ENCODE measurements at places on chromosomes 4 and X. TPM values are rescaled to one million over a fixed set of nuclear protein-coding genes. Genes with fewer than 3 reads are reported as not detected.

Gene APLN
- 0.39 TPM for total RNA-seq

Gene UGT2A3
- total RNA-seq = not detected

Gene TACR3
- total RNA-seq = not detected

Gene MAGEA6
- total RNA-seq = not detected

- H3K4me1 ChIP-seq = no peaks in the 10 kb centered on the region
- no peak for DNase-seq
Measured at GRCh38 chr4:168674077-168674747, 177.4 kb downstream of the PALLD start.

- H3K27me3 ChIP-seq = peaks cover 25% of the 10 kb centered on the region
- H3K4me3 ChIP-seq = no peak overlapping the region
- peaks cover 3% of the 10 kb centered on the region for H3K4me1 ChIP-seq
Measured at GRCh38 chr4:833156-833555, 7.2 kb upstream of the CPLX1 start.

- no peak overlapping the region for H3K4me3 ChIP-seq
- no peaks in the 10 kb centered on the region for H3K27me3 ChIP-seq
- DNase-seq = no peak
- H3K27ac ChIP-seq = no peak overlapping the region
- no peaks in the 10 kb centered on the region for H3K4me1 ChIP-seq
- no peaks in the 10 kb centered on the region for H3K36me3 ChIP-seq
Measured at GRCh38 chrX:123320622-123321021, 136.5 kb downstream of the GRIA3 start.

GRCh38 chr4:152590179-152591031, 54.5 kb upstream of the FBXW7 start:
- H3K27ac ChIP-seq = no peak overlapping the region
- H3K4me1 ChIP-seq = no peaks in the 10 kb centered on the region
- no peaks in the 10 kb centered on the region for H3K36me3 ChIP-seq
- no peak overlapping the region for H3K4me3 ChIP-seq
